ENCODE measurements at places on chromosomes 3 and 15.

GRCh38 chr3:119347036-119347435, 52.9 kb downstream of the ARHGAP31 start:
- DNase-seq: no peak

GRCh38 chr3:164351131-164351530, 727.2 kb downstream of the SI start:
- DNase-seq: no peak

GRCh38 chr3:4406746-4407568, 60.1 kb downstream of the SUMF1 start:
- no peak for DNase-seq

GRCh38 chr15:101378879-101379278, 83.8 kb upstream of the SNRPA1 start:
- no peak for DNase-seq

GRCh38 chr15:64731805-64732151, 43.6 kb downstream of the RBPMS2 start:
- no peak for DNase-seq

GRCh38 chr3:73074781-73075180, 13.3 kb downstream of the EBLN2 start:
- DNase-seq: no peak

- no peak for DNase-seq
These were observed 4.8 kb upstream of the CHST14 start for GRCh38 chr15:40465939-40466338.

- DNase-seq: no peak
These were observed 27.6 kb upstream of the MRPL3 start for GRCh38 chr3:131530388-131530787.

DNA sequence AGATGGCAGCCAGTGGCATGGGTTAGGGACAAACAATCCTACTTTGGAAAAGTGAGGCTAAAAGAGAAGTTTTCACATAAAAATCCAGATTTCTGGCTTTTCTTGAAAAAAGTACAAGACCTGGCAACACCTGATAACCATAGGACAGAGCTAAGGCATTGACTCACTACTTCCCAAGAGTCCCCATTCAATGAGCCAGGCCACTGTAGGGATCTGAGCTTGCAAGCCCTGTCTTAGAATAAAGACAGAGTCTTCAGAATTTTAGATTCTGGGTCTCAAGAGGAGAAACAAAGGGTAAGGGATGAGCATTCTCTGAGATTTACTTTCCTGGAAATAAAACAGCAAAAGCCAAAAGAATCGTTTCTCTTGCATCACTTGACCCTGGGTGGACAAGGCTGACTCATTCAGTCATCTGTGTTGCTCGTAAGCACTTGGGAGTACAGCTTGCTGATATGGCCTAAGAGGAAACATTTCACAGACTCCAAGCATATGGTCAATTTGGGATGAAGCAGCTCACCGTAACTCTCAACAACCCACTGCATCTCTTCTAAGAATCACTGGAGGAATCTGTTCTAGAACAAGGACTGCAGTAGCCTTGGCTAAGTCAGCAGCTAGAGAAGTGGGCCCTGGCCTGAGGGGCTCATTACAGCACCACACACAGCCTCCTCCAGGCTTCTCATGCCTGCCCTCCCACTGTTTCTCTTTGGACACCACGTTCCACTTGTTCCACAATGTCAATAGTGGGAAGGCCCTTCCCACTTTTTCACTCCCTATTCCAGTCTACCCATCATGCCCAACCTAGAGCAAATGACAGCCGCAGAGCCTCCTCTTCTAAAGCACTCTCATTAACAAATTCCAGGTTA, 86.2 kb downstream of the RFTN1 start:
- DNase-seq: no peak

DNA sequence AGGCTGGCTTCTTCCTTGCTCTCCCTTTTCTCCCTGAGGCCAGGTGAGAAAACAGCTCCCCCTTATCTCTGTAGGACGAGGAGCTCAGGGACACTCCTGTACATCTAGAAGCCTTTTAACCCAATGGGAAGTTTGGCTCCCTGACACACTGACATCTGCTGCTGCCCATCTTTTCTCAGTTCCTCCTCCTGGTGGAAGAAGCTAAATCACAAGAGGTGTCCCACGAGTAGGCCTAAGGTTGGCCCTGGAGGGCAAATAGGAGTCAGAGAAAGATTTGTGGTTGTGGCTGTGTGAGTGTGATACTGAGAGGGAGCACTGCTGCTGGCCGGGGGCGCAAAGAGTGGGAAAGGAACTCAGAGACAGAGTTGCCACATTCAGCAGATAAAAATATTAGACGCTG, 49.5 kb downstream of the ARHGAP31 start:
- peak; percentile 15 for DNase-seq
